Thoracic aorta (tissue), 2 donors: ENCODE measurements at places on chromosomes 4 and X.

GRCh38 chr4:163591614-163592020 is 97.1 kb downstream of the TMA16 start:
- no peak for DNase-seq

- no peak for DNase-seq
Observed at GRCh38 chr4:179584101-179584500, 2141.9 kb upstream of the AGA start.

DNA sequence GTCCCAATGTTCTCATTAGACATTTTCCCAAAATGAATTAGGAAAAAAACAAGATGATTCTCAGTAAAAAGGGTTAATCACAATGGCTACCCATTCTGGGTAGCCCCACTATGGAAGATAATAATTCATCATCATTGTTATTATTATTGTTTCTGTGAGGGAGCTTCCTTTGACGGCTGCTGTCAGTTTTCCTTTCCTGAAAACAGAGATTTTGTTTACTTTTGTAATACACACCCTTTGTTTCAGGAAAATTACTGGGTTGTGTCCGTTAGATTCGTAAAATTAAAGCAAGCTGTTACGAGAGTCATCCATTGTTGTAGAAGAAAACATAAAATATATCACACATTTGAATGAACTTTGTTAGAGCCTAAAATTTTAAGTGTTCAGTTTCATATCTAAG is 192.9 kb upstream of the ANKRD50 start:
- no peak for DNase-seq

DNA sequence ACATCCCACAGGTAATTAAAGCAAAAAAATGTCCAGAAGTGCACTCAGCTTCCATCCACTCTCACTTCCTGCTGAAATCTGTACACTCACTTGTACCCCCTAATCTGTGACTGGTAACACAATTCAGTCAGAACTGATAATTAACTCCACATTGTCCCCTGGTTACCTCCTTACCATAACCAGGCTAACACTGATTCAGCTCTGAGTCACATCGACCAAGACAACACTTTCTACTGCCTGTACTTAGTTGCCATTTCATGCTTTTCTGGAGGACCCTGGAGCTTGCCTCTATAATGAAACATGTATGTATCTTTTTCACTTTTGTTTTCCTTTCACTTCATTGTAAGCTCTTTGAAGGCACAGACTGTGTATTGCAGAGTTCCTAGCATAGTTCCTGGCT is 130.9 kb upstream of the GABRG1 start:
- no peak for DNase-seq

GRCh38 chrX:36961590-36961989 is 46.6 kb upstream of the FAM47C start:
- no peak for DNase-seq

GRCh38 chr4:4613641-4614286 is 71.9 kb upstream of the STX18 start:
- DNase-seq: no peak

DNA sequence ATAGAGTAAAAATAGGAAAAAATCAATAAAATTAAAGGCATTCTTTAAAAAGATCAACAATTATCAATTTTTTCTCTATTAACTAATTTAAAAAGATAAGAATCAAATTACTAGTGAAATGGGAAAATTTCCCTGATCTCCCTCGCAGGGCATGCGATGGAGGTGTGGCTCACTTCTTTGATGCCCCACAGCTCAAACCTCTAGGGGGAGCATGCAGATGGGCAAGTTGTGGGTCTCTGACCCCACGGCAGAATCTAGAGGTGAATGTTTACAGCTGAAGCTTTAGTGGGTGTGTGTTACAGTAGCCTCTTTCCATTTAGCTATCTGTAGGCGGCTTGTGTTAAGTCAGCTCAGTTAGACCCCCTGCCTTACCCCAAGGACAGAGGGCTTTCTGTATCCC is 1348.8 kb downstream of the PCDH18 start:
- DNase-seq: no peak

DNA sequence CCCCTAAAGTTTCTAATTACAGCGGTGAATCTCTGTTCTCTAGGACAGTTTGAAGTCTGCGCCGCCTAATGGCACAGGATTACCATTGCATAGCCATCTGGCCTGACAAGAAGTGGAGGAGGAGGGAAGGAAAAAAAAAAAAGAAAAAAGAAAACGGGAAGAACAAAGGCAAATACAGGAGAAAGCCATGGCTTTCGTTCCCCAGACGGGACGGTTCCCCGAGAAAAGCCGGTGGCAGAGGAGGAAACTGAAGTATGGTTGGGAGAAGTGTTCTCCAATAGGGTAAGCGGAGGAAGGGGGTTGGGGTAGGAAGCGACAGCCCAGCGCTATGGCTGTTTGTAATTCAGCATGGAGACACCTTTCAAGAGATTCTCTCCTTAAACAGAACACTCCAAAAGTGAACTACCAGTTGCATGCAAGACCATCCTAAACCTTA is 80.8 kb downstream of the HMGN5 start:
- no peak for DNase-seq

DNA sequence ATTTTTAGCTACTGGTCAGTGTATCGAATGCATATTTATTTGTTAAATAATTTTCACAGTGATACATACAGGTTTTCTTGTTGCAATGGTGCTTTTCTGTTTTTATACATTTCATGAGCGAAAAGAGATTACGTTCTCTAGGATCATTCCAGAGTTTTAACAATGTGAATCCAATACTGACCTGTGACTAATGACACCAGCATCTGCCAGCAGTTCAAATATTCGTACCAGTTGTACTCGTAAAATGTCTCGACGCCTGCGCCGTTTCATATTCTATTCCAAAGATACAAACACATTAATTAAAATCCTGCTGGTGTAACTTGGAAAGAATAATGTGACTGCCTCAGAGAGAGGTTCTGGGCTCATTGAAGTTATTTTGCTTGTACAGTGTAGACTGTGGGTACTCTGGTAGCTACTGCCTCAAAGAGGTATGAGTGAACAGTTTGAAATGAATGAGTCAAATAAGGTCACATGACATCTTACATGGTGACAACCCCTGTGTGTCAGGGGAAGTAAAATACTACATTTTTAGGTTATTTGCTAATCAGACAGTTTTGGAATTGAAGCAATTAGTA is 80.7 kb downstream of the ZAR1 start:
- DNase-seq: no peak

GRCh38 chrX:136272325-136272724 is 21.1 kb upstream of the MAP7D3 start:
- no peak for DNase-seq

- no peak for DNase-seq
Observed at GRCh38 chrX:9534686-9535085, 69.8 kb downstream of the TBL1X start.

DNA sequence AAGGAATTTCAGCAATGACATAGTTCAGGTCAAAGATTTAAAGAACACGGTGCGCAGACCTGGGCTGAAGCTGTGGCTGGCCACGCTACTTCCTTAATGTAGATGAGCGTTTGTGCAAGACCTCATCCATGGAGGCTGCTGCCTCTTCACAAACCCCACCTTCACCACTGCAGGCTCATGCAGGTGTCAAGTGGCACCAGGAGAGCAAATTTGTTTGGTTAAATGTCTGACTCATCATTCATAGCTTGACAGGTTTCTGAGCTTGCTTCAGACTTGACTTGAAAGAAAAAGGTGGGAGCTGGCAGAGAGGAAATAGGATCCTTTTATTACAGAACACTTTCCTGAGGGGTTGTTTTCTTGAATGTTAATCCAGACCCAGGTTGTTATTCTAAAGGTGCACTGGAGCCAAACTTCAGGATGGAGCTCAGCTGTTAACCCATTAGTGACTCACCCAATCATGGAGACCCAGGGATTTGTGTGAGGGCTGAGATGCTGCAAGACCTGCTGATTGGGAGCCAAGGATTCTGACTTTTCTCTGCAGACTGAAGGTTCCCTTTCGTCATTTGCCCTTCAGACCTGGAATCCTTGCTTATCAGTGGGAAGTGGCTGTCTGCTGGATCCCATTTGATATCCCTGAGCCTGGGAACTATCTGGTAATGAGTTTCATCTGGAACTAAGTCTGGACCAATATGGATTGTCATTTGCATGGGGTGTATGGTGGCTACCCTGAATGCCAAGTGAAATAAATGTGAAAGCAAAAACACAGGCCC is 315.3 kb downstream of the PTTG2 start:
- DNase-seq: no peak

GRCh38 chrX:111005166-111005565 is 90.8 kb upstream of the PAK3 start:
- DNase-seq: no peak

GRCh38 chr4:140995058-140995457 is 138.2 kb downstream of the RNF150 start:
- DNase-seq: no peak

GRCh38 chr4:25702848-25703247 is 47.2 kb downstream of the SLC34A2 start:
- no peak for DNase-seq

- DNase-seq: no peak
Observed at GRCh38 chrX:122219226-122219625, 964.9 kb upstream of the GRIA3 start.

DNA sequence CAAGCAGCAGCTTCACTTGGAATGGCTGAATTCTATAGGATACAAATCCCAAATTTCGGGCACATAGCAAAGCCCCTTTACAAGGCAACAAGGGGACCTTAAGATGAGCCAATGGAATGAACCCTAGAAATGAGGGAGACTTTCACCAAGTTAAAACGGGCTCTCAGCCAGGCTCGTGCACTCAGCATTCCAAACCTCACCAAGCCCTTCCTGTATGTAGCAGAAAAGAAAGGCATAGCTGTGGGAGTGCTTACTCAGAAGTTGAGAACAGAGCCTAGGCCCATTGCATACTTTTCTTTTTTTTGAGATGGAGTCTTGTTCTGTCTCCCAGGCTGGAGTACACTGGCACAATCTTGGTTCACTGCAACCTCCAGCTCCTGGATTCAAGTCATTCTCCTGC is 10.8 kb upstream of the HERC5 start:
- DNase-seq: no peak

DNA sequence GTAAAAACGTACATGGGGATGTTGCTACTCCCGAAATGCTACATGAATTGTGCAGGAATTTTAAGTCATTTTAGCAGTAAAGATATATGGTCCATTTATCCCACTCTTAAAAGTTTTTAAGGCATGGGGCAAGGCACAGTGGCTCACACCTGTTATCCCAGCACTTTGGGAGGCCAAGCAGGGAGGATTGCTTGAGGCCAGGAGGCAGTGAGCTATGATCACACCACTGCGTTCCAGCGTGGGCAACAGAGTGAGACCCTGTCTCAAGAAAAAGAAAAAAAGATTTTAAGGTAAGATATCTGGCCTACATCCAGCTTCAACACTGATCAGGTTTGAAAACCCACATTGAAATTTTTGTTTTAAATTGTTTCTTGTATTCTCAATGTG is 1.2 kb upstream of the SEC24D start:
- no peak for DNase-seq

GRCh38 chrX:133530960-133531359 is 115.7 kb upstream of the GPC4 start:
- no peak for DNase-seq
